GM04503 (cell line): ENCODE measurements at places on chromosomes 4 and X.

- DNase-seq: no peak
These were observed 123.7 kb downstream of the CBR4 start for GRCh38 chr4:168886351-168886750.

DNA sequence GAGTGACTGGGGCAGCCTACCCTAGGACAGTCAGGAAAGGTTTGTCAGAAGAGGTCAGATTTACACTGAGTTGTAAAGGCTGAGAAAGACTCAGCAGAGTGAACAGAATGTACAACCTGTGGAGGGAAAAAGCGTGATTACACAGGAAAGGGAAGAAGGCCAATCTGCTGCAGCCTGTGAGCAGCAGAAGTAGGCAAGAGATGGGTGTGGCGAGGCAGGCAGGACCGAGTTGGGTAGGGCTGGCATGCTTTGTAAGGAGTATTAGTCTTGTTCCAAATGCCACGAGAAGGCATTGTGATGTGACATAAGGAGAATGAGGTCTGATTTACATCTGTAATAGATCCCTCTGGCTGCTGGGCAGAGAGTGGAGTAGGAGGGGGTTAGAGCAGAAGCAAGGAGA is 12.6 kb downstream of the SGMS2 start:
- DNase-seq: no peak

GRCh38 chr4:73914071-73914470 is 44.9 kb downstream of the CXCL1 start:
- no peak for DNase-seq

DNA sequence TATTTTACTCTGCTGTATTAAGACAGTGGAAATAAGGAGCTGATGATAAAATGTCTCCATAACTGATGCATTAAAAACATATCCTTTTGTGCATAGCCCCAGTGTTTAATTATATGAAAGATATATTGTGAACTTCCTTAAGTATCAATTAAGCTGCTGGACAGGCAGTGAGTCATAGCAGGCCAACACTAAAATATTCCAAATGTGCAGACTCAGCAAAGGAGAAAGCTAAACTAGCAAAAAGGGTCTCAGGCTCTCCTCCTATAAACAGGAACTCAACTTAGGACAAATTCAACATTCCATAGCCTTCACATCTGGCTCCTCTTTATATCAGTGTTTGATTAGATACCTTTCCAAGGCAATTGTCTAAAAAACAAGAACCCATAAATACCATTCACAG is 15.6 kb downstream of the TNMD start:
- DNase-seq: no peak

GRCh38 chrX:28997706-28998463 is 410.6 kb downstream of the IL1RAPL1 start:
- no peak for DNase-seq

GRCh38 chr4:5808081-5808741 is 84.7 kb downstream of the CRMP1 start:
- no peak for DNase-seq

GRCh38 chr4:149914119-149915115 is 98.8 kb upstream of the IQCM start:
- DNase-seq: no peak

GRCh38 chr4:101850698-101851097 is 60.2 kb downstream of the BANK1 start:
- DNase-seq: no peak

DNA sequence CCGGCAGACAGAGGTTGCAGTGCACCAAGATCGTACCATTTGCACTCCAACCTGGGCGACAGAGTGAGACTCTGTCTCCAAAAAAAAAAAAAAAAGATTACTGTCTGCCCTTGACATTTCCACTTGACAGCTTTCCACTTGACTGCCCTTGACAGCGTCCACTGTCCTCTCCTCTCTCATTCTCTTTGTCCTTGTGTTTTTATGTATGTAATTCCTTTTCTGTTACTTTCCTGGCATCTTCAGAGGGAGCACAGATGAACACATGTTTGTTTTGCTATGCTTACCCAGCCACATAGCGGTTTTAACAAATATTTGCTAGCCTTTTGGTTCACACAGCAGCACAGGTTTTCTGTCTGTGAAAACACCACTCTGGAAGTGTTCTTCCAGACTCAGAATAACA is 26.2 kb downstream of the SYAP1 start:
- DNase-seq: no peak

DNA sequence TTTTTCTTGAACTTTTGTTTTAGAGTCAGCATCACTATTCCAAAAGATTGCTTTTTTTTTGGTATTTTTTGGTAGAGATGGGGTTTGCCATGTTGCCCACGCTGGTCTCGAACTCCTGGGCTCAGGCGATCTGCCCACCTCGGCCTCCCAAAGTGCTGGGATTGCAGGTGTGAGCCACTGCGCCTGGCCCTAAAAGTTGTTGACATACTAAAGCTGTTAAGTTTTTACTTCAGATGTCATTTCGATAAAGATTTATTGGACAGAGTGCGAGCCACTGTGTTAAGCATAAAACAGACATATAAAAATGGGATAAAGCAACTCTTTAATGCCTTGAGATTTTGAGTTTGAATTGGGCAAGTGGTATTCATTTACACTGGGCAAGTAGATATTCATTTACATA is 28.3 kb downstream of the USO1 start:
- no peak for DNase-seq

- no peak for DNase-seq
These were observed 9.5 kb downstream of the RNF175 start for GRCh38 chr4:153750197-153750817.

GRCh38 chr4:101039367-101039766 is 308.0 kb downstream of the PPP3CA start:
- DNase-seq: no peak

DNA sequence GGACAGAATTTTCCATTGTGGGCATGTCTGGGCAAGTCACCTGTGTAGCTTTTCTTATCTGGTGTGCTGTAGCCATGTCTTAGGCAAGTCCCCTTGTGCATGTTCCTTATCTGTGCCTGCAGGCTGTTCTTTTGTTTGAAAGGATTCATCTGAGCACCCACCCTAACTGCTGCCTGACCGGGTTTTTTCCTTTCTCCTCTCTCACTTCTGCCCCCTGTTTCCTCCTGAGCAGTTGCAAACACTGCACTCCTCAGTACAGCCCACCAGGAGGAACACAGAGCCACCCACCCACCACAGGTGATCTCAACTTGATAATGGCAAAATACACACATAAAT is 29.2 kb upstream of the IL9R start:
- DNase-seq: no peak

DNA sequence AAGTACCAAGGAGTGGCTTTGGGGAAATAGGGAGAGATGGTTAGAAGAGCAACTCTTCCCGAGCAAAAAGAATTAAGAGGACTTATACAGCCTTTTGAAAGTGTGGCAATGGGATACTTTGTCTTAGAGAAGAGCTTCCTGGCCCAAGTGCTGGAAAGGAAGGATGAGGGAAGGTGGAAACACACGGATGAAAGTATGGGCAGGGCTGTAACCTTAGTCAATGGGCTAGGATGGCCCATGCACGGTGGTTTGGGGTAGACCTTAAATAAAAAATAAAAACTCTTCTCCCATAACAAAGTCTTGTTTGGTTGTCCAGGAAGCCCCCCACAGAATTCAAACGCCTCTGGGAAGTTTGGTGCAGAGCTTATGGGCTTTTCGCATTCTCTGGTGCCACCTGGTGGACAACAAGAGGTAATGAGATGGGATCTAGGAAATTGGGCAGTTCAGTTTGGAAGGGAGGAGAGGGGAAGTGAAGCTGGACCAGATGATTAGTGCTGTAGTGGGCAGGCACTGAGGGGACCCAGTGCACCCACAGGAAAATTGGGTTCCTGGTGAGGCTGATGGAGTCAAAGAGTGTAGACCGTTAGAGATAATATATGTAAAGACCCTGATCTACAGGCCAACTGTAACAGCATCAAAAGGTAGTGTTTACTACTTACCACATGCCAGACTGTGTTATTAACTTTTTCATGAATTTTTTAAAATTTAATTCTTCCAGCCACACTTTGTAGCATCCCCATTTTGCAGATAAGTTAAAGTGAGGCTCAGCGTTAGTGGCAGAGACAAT is 13.8 kb upstream of the ENOX2 start:
- DNase-seq: no peak

- DNase-seq: no peak
These were observed 58.4 kb downstream of the DCUN1D4 start for GRCh38 chr4:51901363-51901762.

GRCh38 chrX:71144651-71145050 is at the start of gene NLGN3:
Gene NLGN3 (plus strand): TSS chrX:71144841. CDS start chrX:71147750, 2,909 bp downstream.
- no peak for DNase-seq

GRCh38 chrX:3651277-3651676 is 62.2 kb downstream of the PRKX start:
- no peak for DNase-seq

DNA sequence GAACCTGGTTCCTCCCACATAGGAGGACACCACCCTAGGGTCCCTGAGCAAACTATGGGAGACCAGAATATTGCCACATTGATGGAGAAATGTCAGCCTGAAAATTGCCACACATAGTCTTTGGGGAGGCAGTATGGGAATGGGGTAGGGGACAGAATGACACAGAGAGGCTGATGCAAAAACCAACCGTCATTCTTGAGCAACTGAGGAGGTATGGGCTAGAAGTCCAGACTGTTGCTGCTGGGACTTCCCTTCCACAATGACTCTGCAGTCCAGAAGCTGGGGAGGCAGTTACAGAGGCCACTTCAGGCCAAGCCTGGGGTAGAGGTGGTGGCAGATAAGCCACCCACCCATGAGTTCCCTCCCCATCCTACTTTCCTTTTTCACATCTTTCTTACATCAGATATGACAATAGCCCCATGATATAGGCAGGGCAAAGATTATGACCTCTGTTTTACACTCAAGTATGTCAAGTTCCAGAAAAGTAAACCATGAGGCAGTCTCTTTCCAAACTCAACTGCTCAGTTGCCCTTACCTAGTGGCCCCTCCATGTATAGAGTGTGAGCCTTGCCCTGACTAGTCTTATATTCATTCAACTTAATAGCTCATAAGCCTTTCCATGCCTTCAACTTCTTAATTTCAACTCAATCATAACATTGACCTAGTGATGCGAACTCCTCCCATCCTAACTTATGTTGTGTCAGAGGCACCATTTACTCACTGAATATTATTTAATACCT is 41.7 kb downstream of the VSIG4 start:
- no peak for DNase-seq

DNA sequence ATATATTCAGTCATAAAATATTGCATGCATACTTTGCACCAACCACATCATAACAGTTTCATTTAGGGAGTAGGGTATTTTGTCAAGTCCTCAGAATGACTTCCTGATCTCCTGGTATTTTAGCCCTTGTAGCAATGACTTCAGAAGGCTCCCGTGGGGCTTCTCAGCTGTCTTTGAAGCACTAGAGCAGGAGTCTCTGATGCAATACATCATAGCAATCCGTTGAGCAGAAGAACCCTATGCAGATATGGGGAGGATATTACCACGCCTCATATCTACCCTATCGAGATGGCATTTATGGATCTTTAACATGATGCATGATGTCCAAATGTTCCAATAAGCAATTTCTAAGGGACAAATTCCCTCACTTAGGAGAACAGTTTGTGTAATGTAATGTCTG is 373.7 kb upstream of the FTHL17 start:
- no peak for DNase-seq

- no peak for DNase-seq
These were observed 4.5 kb downstream of the RPL10 start for GRCh38 chrX:154402622-154403127.

DNA sequence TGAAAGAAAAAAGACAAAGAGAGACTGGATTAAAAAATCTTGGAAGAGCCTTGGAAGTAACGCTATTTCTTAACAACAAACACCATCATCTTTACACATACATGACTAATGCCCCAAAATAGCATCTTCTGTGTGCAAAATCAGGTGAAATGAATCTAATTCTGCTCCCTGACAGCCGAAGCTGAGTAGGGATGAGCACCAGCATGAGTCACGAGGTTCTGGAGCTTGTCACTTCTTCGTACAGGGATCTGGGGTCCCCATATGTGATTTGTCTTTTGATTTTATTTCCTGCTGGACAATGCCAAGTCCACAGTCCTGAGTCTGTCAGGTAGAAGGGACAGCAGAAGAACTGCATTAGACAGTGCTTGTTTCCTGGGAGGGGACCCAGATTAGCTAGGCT is 55.9 kb downstream of the OSTC start:
- no peak for DNase-seq

GRCh38 chrX:45851434-45851991 is 650.8 kb upstream of the DIPK2B start:
- DNase-seq: no peak

DNA sequence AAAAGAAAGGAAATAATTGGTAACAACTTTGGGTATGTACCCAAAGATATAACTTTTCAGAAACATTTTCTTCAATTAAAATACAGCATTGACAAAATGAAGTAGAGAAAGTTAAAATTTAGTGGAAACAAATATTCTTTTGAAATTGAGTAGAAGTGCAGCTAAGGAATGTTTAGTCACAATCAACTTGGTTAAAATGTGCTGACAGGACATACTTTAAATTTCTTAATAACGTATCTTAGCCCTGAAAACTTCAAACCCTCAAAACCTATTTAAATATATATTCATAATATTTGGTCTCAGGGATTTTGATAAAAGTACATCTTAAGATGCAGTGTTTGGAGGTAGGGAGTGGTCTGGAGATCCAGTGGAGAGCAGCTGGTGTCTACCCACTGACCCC is 240.8 kb downstream of the DKK2 start:
- DNase-seq: no peak

GRCh38 chrX:57282568-57282967 is 3.9 kb upstream of the FAAH2 start:
- no peak for DNase-seq

GRCh38 chrX:95889279-95889678 is 795.4 kb upstream of the DIAPH2 start:
- DNase-seq: no peak

DNA sequence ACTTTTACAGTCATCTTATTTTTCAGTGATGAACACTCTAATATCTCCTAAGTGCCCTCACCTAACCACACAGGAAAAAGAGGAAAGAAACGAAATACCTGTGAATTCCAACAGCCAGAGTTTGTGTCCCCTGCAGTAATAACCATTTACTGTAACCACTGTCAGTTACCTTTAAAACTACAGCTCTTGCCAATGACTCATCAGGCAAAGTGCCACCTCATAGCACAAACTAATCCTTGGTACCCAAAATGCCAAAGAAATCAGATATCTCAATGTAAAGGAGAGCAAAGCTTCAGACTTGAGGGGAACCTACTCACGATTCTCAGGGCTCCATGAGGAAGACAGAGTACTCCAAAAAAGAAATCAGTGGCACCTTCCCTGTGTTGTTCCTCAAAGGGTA is 146.5 kb downstream of the NDST3 start:
- no peak for DNase-seq

DNA sequence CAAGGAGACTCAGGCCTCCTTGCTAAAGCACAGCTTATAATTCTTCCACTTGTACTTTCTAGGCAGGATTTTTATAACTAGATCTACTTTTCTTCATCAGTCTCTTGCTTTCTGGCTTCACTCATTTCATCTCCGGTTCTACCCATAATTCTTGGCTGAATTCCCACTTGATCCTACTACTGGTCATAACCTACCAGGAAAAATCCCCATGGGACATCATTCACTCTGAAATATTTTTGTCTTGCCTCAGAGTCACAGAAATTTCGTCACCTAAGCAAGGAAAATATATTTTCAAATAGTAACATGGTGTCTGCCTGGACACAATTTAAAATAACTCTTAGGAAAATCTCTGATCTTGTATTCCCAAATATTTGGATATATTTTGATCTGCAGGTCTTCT is 122.3 kb downstream of the TEX13A start:
- no peak for DNase-seq

GRCh38 chr4:112939901-112940300 is 109.6 kb upstream of the ANK2 start:
- no peak for DNase-seq

- DNase-seq: no peak
These were observed 389.1 kb downstream of the NKX6-1 start for GRCh38 chr4:84110040-84110439.

- DNase-seq: no peak
These were observed 614.0 kb upstream of the LCORL start for GRCh38 chr4:18635531-18635930.
